PC-9 (cell line): ENCODE measurements at places on chromosomes 13 and 19.

DNA sequence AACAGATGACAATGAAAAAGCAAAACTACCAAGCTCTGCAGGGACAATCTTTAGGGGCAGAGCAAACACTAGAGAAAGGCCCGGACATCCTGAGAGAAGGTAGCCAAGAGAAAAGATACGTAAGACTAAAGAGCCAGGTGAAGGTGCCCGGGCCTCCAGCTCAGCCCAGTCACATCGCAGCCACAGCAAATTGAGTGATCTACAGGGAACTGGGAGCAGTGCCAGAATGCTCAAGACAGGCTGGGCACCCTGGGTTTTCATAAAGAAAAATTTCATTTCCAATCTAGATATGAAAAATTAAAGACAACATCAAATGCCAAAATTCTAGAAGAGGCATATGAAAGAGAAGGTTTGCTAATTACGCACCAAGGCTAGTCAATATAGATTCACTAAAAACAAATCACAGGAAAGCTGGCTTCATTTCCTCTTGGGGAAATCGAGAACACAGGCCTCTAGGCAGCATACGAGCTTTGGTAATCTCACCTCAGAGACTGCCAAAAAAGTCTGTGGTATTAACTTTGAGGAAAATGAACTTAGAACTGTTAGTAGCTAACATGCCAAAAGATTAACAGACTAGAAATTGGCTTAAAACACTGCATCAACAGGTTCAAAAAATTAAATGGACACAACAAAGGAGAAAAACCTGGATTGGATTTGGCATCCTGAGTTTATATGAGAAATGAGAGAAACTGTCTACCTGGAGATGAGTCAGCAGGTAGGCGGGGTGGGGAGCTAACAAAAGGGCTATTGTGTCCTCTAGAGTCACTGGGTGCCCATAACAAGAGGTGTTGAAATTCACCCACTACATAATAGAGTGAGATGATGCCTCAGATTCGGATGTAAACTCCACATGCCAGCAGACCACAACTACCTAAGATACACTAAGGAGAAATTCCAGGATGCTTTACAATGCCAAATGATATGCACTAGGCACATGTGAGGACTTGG is 6.6 kb downstream of the ANKRD10 start:
- H3K4me3 ChIP-seq = no peak overlapping the region
- H3K27me3 ChIP-seq = no peaks in the 10 kb centered on the region

DNA sequence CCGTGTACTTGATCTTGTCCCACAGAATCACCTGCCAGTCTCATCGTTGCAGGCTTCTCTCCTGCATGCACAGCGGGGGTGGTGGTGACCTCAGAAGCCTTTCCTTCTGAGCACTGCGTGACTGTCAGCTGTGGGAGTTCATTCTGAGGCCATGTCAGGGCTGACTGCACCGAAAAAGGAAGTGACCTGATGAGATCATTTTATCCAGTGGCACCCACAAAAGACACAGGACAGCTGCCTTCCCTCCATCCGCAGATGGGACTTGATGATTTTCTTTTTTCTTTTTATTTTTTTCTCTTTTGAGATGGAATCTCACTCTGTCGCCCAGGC is 89.7 kb downstream of the RAB20 start:
- H3K4me3 ChIP-seq = no peak overlapping the region

GRCh38 chr19:8659905-8660304 is 29.5 kb downstream of the NFILZ start:
- no peak overlapping the region for H3K4me3 ChIP-seq
- H3K36me3 ChIP-seq = no peaks in the 10 kb centered on the region
- no peaks in the 10 kb centered on the region for H3K4me1 ChIP-seq
- no peak for DNase-seq

GRCh38 chr19:19554074-19555023 is 16.3 kb downstream of the CILP2 start:
- no peaks in the 10 kb centered on the region for H3K4me1 ChIP-seq
- no peaks in the 10 kb centered on the region for H3K36me3 ChIP-seq
- no peak overlapping the region for H3K4me3 ChIP-seq

DNA sequence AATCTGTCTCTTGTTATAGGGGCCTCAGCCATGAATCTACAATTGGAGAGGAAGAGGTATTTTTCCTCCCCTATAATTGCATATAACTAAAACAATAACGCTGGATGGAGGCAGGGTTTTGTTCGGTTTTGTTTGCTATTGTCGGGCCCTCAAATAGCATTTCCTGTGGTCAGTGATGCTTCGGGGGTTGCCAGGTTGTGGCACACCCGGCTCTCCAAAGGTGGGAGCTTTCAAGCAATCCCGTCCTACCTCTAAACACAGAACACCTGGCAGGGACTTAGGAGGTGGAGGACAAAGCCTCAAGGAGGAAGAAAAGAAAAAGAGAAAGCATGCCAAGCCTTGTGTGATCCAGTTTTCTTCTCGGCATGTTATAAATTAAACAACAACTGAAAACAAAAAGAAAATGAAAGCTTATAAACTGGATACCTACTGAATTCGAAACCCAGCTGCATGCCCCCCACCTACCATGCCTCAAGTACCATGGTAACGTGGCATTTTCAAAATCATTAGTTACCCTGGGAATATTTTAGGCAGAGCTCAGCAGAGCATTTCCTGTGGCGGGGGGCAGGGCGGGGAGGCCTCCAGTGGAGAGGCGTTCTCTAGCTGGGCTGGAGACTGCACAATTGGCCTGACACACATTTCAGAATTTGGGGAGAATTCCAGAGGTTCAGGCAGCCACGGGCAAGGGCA is 213.8 kb downstream of the DCLK1 start:
- no peak overlapping the region for H3K27ac ChIP-seq
- H3K27me3 ChIP-seq = no peaks in the 10 kb centered on the region
- H3K36me3 ChIP-seq = no peaks in the 10 kb centered on the region
- no peak for DNase-seq
- no peak overlapping the region for H3K4me3 ChIP-seq

DNA sequence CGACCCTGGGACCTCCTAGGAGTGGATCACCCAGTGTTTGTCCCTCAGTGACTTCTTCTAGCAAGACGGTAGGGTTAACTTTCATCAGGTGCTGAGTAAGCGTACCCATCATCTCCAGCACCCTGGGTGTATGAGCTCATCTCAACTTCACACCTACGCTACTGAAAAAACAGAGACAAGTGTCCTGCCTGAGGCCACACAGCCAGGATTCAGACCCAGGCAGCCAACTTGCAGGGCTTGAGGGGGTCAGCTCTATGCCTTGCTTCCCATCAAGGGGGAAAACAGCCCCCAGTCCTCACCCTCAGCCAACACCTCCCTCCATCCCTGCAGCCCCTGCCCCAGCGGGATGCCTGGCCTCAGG is 4.6 kb downstream of the TLE2 start:
- H3K4me3 ChIP-seq = no peak overlapping the region
- no peaks in the 10 kb centered on the region for H3K4me1 ChIP-seq
- no peaks in the 10 kb centered on the region for H3K36me3 ChIP-seq
- H3K27ac ChIP-seq = no peak overlapping the region
- DNase-seq = no peak

- DNase-seq = no peak
- peaks cover 6% of the 10 kb centered on the region; the same call in 1 of the 2 replicates for H3K4me1 ChIP-seq
- peaks cover 22% of the 10 kb centered on the region for H3K36me3 ChIP-seq
- no peaks in the 10 kb centered on the region for H3K27me3 ChIP-seq
- H3K27ac ChIP-seq = no peak overlapping the region
Measured at GRCh38 chr13:113483504-113484293, 6.8 kb downstream of the DCUN1D2 start.
